GM13977 (cell line): ENCODE measurements at places on chromosomes 2 and 18.

- no peak for DNase-seq
These were observed 133.5 kb downstream of the TMEM182 start for GRCh38 chr2:102895376-102895775.

- DNase-seq = no peak
These were observed 73.6 kb downstream of the NPAS2 start for GRCh38 chr2:100893392-100894104.

GRCh38 chr18:13452388-13452811, 233.8 kb downstream of the LDLRAD4 start:
- no peak for DNase-seq

- no peak for DNase-seq
These were observed at the start of gene SRD5A2 for GRCh38 chr2:31580321-31581117. Gene SRD5A2 (minus strand): TSS chr2:31580938. CDS start chr2:31580900, 38 bp downstream.

GRCh38 chr18:34697233-34697632, 12.9 kb upstream of the DTNA start:
- no peak for DNase-seq

DNA sequence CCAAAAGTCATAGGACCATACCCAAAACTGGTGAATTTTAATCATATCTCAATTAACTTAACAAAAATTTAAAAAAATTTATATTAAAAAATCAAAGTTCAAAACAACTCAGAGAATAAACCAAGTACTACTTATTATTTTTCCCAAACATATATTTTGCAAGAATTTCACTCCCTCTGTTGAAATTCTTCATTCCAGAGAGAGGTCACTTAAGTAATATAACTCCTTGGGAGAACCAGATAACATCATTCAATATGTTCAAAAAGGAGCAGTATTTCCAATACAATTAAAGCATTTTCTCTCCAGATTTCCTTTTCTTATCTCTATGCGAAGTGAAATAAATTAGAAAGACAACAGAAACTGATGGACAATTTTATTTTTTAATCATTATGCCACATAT, 165.9 kb upstream of the RND3 start:
- no peak for DNase-seq

DNA sequence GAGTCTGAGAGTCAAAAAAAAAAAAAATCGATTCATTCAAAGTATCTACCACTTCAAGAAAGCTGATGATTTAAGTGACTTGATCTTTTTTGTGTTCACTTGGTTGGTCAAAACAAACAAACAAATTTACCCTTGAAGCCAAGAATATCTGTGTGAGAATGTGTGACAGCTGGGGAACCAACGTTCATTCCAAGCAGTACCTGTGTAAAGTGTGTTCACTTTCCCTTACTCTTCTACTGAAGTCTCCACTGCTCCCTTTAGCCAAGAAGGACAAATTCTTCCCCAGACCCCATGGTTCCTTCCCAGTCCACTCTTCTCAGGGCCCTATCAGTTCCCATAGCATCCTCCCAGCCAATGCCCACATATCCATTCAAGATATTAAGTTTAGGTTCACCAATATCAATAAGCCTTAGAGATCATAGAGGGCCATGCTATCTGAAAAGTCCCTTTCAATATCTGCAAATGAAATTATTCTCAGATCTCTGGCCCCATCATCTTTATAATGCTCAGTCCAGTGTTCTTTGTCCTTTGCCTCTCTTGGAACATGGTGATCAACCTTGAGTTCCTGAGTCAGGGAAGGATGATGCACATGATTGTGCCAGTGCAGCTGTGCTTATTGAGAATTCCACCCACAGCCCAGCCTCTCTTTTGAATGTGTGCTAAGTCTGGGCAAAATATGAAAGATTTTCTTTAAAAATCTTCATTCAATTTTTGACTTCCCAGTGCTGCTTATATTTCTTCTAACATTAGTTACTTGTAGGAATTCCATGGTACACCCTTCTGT, 82.8 kb upstream of the DTNA start:
- no peak for DNase-seq

- DNase-seq = no peak
These were observed 674 bp downstream of the NCAPH start for GRCh38 chr2:96336104-96336775.

DNA sequence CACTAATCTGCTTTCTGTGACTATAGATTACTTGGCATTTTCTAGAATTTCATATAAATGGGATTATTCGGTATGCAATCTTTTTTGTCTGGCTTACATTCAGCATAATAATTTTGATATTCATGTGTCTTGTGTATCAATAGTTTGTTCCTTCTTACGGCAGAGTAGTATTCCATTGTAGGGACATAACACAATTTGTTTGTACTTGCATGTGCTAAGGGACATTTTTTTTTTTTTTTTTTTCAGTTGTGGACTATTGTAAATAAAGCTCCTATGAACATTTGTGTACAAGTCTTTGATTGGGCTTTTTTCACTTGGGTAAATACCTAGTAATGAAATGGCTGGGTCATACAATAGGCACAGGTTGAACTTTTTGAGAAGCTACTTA, 45.1 kb downstream of the ARL5A start:
- DNase-seq = no peak

DNA sequence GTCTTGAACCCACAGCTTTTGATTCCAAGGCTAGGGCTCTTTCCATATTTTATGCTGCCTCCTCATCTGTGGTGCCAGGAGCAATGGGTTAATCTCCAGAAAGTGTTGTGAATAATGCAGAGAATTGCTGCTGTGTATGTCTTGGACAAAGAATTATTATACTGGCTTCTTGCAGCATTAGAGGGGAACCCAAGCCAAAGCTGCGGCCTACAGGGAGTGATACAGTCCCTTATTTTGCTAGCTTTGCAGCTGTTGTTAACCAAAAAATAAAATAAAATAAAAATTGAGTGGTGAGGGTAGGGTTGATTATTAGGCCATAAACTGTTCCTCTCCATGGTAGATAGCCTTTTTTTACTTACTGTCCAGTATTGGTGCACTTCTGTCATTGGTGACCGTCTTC, 16.7 kb downstream of the WIPF1 start:
- DNase-seq = no peak

- DNase-seq = no peak
These were observed 51.3 kb upstream of the LTBP1 start for GRCh38 chr2:32895424-32895823.

- DNase-seq = no peak
These were observed 71.2 kb downstream of the LBH start for GRCh38 chr2:30302566-30302965.

- DNase-seq = no peak
These were observed 14.6 kb downstream of the ZNF519 start for GRCh38 chr18:14117606-14118005.

GRCh38 chr18:79486356-79487182, 90.8 kb downstream of the NFATC1 start:
- no peak for DNase-seq

DNA sequence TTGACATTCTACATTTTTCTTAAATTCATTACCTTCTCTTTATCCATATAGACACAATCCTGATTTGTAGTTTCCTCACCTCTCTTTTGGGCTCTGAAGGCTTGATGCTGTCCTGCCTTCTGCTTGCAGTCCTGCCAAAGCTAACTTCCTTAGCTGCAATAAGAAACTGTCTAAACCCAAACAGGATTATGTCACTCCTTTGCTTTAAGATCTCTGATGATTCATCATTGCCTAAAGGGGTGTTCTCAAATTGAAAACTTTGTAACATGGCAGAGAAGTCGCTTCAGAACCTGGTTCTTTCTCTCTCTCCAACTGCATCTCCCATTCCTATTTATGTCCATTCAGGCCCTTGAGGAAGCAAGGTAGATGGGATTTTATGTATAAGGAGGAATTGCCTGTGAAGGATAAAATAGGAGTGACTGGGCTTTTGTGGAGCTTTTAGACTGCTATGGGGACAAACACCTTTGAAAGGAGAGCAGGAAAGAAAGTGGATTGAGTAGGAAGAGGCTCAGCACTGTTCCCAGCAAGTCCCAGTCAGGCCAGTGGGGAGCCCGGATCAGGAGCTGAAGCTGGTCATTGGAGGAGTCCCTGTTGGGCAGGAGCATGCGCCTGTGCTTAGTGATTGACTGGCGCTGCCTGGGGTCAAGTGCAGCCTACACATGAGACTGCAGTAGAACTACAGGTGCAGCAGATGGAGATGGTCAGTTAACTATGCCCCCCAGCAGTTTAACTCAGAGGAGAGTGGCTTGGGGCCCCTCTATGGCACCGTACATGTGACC, 390.6 kb downstream of the CTNNA2 start:
- no peak for DNase-seq

DNA sequence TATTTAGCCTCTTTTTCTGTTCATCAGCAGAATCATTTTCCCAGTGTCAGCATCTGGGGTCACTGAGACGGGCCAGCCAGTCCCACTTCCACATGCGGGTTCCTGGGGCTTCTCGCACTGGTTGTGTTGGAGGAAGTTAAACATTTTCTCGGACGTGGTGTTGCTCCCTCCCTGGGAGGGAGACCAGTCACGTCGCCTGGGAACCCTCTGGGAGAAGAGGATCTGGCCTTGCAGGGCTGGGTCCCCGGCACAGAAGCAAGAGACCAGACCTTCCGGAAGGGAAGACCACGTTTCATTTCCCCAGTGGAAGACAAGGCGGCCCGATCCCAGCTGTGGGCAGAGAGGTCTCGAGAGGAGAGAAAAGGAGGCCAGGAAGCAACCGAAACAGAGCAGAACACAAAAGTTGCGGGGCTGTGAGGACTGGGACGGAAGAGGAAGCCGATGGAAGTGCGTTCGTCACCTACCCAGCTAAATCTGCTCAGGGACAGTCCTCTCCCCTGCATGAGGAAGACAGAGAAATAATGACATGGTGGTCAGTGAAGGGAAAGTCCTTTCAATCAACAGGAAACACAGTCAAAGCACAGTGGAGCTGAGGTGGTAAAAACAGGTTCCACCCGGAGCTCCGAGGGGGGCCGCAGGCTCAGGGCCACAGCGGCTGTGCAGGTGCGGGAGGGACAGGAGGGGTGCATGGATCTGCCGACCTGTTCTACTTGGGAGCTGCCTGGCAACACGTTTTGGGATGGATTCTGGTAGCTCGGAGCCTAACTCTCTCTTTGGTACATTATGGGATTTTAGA, 144.4 kb downstream of the MBP start:
- DNase-seq = no peak

GRCh38 chr2:75094405-75094804, 104.9 kb downstream of the TACR1 start:
- no peak for DNase-seq

GRCh38 chr2:95343429-95344214, 46.5 kb downstream of the KCNIP3 start:
- no peak for DNase-seq

DNA sequence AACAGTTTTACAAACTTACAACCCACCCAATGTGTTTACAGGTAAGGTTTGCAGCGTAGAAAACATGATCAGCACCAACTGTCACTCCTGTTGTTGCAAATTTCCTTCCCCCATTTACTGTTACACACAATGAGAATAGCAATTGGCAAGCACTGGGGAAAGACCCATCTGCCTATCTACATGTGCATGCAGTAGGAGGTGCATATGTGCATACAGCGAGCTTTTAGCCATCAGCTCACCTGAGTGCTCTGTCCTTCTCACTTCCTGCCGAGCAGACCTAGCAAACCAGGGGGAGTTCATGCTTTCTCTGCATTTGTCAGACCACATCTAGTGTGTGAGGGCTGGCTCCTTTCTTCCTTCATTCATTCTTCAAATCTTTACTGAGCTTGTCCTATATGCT, 49.9 kb upstream of the ARL4C start:
- DNase-seq = no peak

DNA sequence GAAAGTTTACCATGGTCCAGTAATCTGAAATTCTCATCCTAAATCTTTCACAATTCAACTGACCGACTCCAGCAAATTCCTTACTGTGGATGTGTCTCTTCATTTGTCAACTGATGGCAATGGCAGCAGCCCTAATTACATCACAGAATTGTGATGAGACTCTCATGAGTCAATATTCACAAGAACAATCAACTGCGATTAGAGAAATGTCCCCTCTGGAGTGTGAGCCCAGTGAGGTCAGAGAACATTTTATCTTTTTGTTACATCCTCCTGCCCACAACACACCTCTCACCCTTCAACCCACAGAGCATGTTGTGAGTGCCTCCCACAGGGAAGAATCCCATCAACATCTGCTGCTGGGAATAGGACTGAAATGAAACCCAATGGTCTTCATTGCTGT, 73.6 kb downstream of the CD226 start:
- DNase-seq = no peak

DNA sequence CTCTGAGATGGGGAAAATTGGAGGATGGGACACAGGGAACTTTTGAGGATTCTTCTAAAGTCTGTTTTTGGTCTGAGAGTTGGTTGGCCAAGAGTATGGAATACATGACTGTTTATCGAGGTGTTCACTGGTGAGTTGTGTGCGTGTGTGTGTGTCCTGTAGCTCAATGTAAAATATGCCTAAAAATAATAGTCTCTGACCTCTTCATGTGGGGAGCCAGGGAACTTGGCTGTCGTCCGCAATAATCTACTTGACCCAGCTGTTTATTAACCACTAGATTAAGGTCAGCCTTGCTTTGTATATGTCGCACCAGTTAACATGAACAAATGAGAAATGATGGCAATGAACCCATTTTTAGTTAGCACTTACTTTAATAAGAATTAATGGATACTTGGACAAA, 177.5 kb upstream of the TPO start:
- no peak for DNase-seq

DNA sequence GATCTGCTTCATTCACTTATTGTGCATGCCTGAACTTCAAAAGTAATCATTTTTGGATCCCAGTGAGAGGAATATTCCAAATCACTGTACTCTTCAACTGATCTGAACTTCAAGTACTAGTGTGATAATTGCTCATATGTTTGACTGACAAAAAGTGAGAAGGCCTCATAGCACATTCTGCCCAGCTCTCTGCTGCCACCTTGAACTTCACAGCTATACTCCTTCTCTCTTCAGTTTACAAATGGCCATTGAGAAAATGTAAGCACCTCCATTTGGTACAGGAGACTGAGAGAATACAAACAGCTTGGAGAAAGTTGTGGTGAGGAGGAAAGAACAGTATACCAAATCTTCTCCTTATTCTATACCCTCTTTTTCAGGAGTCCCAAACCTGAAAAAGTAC, 946.0 kb upstream of the CHAC2 start:
- DNase-seq = no peak

DNA sequence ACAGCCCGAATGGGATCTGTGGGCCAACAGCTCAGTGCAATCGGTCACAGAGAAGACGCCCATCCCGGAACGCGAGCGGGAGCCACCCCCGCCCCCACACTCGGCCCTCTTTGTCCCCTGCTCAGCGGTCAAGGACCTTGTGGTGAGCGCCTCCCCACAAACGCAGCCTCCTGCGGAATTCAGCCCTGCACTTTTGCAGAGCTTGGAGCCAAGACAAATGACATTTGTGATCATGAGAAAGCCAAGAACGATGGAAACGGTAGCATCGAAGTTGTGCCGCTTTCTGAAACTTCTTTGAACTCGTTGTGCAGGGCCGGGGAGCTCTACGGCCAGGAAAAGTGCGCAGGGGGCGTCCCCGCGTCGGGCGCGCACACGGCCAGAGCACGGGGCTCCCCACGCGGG, 6.7 kb upstream of the SALL3 start:
- DNase-seq = no peak

DNA sequence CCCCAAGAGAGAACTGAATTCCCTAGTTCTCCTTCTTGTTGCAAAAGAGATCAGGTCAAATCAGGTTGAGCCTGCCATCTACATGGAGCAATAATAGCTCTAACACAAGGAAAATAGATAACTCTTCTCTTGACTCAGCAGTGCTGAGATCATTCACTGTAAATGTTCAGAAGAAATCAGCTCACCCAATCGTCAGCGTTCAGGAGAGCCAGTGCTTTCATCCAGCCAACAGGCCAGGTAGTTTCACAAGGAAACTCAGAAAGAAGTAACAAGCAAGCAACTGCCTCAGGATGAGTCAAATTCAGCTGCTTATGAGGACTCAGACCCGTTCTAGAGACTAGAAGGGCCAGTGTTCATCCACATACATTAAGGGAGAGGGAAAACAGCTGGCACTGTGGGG, 5.9 kb downstream of the LMAN2L start:
- DNase-seq = no peak
